ENCODE measurements at places on chromosomes 4 and X.

- no peak for DNase-seq
Observed at GRCh38 chr4:40427128-40427527, 92.0 kb downstream of the CHRNA9 start.

DNA sequence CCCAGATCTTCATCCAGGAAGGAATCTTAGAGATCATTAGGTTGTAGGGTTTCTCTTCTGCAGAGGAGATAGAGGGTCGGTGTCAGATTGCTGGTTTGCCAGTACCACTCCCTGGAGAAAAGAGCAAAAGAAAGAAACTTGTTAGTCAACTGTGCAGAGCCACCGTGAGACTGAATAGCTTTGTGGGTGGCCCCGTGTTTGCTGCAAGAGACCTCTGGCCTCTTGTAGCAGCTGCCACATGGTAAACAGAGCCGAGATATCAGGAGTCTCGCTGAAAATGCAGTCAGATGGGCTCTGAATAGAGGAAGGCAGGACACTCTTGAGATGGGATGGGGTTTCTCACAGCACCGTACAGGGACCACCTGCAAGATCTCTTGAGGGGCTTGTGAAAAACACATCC lies 149.7 kb downstream of the PTTG2 start:
- DNase-seq = no peak

GRCh38 chr4:156889616-156890594 lies 81.7 kb downstream of the PDGFC start:
- no peak for DNase-seq

- no peak for DNase-seq
Observed at GRCh38 chr4:137896221-137896737, 345.9 kb downstream of the SLC7A11 start.

DNA sequence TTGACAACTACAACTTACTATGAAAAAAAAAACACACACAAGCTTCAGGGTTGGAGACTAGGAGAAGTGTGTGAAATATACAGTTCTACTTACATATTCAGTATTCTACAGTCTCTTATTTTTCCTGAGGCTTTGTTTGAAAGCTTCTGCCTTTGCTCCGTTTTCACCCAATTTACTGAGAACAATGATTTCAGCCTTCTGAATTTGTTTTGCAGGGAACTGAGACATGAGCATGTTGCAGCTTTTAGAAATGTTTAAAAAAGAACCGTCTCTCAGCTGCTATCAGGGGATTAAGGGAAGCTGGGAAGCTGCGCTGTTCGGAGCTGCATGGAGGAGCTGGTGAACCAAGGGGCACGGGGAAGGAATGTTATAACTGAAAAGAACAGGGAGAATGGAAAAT lies 85.7 kb downstream of the QDPR start:
- no peak for DNase-seq

DNA sequence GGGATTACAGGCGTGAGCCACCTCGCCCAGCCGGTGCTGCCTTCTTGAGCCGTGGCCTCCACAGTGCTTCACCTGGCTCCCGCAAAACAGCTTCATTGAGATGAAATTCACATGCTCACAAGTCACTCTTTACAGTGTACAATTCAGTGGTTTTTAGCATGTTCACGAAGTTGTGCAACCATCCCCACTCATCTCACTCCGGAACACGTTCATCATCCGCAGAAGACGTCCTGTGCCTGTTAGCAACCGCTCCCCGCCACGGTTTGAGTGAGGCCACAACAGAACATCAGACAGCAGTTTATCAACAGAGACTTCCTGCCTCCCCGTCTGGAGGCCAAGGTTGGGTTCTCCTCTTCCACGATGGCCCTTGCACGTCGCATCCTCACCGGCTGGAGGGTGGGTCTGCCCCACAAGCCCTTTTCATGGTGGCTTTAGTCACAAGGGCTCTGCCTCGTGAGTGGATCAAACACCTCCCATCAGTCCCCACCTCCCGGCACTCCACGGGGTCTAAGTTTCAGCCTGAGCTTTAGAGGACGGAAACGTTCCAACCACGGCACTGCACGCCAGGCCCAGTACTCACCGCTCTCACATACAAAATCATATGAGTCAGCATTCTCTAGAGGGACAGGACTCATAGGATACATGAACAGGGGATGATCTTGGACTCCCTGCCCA lies 29.6 kb upstream of the SPON2 start:
- DNase-seq = peak; percentile 80

- DNase-seq = peak; percentile 12
Observed at GRCh38 chr4:14871676-14872430, 130.4 kb upstream of the CPEB2 start.

- no peak for DNase-seq
Observed at GRCh38 chr4:35087218-35087617, 1157.1 kb downstream of the ARAP2 start.

DNA sequence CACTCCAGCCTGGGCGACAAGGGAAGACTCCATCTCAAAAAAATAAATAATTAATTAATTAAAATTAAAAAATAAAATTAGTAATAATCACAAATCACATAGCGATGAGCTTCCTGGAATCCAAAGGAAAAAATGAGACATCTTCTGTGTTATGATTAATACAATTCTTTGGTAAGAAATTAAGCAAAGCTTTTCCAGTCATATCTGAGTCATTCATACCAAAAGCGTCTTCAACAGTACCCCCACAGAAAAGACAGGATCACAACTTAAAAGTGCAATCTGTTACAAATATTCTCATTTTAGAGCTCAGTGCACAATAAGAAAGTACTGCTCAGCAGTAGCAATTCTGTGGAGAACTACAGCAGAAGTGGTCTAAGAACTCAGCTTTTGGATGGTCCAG lies 168.5 kb upstream of the MXRA5 start:
- DNase-seq = no peak

GRCh38 chr4:20219521-20219920 lies 32.2 kb upstream of the SLIT2 start:
- DNase-seq = no peak

DNA sequence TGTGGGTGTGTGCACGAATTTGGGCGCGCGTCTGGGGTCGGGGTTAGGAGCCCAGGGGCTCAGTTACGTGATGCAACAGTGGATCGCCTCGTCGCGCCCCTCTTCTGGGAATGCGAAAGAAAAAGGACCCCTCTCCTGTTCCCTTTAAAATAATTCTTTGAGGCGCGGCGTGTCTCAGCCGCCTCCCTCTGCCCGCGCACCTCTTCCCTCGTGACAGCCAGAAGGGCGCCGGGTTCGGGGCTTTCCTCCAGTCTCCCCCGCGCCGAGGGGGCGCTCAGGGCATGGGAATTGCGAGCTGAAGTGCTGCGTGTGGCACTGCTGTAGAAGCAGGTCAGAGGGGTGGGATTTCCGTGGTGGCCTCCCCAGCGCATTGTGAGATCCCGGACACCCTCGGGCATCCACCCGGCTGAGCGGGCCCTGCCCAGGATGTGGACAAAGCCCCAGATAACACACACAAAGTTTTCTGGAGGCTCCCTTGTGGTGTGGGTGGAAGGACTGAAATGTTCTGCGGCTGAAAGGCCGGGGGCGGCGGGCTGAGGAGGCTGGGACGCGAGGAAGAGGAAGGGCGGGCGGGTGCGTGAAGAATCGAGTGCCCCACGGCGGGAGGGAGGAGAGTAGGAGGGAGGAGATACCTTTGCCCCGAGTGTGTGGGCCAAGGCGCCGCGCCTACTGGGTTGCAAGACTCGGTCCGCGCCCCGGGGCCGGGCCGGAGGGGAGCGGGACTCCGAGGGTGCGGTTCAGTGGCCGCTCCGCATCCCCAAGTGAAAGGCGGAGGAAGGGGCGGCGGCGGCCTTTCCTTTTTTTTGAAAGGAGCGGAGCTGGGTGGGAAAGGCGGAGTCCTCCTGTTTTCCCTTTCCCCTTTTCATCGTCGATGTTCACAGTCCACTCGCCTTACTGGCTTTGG lies 752 bp downstream of the SEPTIN11 start:
- DNase-seq = peak; percentile 12

GRCh38 chrX:903116-903515 lies 272.5 kb downstream of the SHOX start:
- DNase-seq = no peak

GRCh38 chrX:119573840-119574393 lies 446 bp upstream of the UBE2A start:
- no peak for DNase-seq

- DNase-seq = no peak
Observed at GRCh38 chr4:123259676-123260646, 136.6 kb upstream of the SPRY1 start.

GRCh38 chr4:182245541-182246215 lies 2.5 kb downstream of the TENM3 start:
- DNase-seq = no peak

DNA sequence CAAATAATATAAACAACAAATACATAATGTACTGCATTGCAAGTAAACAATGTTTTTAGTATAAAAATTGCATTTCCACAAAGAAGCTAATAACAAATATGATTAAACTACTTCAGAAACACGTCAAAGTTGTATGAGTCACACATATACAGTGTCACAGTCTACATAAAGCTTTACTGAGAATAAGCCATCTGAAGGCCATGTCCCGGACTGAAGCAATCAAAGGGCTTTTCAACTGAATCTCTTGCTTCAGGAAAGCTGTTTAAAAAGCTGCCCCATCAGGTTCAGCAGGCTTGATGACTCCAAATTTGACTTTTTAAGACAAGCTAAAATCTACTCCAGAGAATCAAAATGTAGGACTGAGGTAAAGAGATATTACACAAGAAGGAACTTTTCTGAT lies 1476.8 kb downstream of the ADGRL3 start:
- DNase-seq = no peak

GRCh38 chr4:12926189-12927066 lies 557.7 kb downstream of the RAB28 start:
- no peak for DNase-seq

Measured in T follicular helper cell (primary cell).